Bone marrow (tissue), 2 donors: ENCODE measurements at places on chromosomes 6 and 20.

DNA sequence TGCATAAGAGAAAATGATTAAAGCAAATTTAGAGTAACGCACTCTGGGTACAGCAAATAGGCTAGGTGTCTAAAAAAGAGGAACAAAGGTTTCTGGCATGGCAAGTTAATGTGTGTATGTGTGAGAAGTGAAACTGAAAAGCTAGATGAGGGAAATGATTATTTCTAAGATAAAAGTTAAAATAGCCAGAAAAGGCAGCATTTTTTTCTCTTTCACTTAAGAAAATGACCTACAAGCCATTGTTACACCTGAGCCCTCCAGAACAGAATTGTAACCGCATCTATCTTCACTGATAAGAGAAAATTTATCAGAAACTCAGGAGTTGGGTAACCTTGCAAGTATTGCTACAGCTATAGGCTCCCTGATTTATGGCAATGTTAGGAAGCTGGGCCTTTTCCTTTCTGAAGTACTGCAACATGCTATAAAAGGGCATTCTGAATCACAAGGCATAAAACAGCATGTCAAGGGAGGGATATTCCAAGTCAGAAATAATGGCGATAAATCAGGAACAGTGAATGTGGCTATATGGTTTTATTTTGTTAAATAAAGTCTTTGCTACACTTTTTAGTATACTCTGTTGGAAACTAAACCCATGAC is 395.3 kb downstream of the TBC1D32 start:
- DNase-seq: peak; percentile 2

DNA sequence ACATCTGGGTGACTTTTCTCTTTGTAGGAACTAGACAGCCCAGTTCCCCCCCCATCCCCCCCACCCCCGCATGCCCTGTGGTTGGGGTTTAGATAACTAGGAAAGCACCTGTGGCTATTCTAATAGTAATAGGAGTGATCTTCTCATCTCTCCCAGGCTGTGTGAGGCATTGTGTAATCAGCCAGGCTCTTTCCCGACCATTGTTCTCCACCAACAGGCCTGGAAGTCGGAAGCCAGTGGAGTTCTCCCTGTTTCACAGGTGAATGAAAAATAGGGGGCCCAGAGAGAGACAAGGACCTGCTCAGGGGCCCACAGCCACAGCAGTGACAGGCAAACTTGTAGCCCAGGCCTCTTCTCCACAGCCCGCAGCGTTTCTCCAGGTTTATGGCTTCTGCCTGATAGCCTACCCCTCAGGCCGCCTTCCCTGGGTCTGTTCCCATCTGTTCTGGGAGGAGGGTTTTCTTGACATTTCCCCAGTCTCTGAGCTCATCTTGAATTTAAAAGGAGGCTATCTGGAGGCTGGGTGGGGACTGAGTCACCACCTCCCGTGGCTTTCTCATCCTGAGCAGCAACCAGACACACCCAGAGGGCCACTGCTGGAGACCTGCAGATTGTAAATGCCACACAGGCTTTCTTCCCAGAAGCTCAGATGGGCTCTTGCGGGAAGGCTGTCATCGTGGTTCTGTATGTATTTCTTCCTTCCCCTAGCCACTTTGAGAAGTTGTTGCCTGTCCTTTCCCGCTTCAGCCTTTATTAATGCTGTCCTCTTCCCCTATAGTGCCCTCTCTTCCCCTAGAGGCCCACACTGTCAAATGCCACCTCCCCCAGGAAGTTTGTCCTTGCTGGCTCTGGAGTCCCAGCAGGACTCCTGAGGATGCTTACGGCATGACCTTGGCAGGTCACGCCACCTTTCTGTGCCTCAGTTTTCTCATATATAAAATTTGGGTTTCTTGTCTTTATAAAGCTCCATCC is 75.9 kb upstream of the MYL9 start:
- DNase-seq: peak; percentile 44

GRCh38 chr20:3045816-3046676 is at the start of gene MRPS26:
Gene MRPS26 (plus strand): TSS chr20:3046052. CDS start chr20:3046069, 17 bp downstream.
- peak; percentile 96 for DNase-seq

- no peak for DNase-seq
These were observed 102.2 kb downstream of the DCDC2 start for GRCh38 chr6:24255676-24256075.

GRCh38 chr20:56212091-56212490 is 36.4 kb upstream of the MC3R start:
- DNase-seq: no peak

- DNase-seq: no peak
These were observed 155.5 kb downstream of the CDH26 start for GRCh38 chr20:60113771-60114170.

- DNase-seq: no peak
These were observed 22.2 kb downstream of the OLIG3 start for GRCh38 chr6:137471986-137472385.

DNA sequence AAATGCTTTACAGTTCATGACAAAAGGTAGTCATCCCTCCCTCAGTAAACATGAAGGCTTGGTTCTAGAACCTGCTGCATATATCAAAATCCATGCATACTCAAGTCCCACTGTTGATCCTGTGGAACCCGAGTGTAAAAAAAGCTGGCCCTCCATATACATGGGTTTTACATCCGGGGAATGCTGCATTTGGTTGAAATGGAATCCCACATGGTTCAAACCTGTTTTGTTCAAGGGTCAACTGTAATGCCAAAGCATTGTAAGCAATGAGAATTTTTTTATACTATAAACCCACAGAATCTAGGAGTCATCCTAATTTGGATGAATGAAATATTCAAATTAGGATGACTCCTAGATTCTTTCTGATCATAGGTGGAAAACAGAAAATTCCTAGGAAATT is 5.9 kb upstream of the HDAC2 start:
- DNase-seq: no peak

GRCh38 chr6:117444600-117444999 is 18.9 kb upstream of the ROS1 start:
- no peak for DNase-seq

GRCh38 chr20:50679753-50680104 is 11.6 kb downstream of the RIPOR3 start:
- DNase-seq: no peak

DNA sequence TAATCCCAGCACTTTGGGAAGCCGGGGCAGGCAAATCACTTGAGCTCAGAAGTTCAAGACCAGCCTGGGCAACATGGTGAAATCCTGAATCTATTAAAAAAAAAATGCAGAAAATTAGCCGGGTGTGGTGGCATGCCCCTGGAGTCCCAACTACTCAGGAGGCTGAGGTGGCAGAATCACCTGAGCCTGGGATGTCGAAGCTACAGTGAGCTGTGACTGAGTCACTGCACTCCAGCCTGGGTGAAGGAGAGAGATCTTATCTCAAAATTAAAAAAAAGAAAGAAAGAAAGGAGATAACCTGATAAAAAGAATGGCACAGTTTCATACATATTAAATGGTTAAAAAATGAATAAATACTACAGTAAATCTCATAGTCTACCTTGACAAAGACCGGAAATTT is 123.6 kb upstream of the TNFAIP3 start:
- no peak for DNase-seq
